ENCODE measurements at places on chromosomes 4 and X.

DNA sequence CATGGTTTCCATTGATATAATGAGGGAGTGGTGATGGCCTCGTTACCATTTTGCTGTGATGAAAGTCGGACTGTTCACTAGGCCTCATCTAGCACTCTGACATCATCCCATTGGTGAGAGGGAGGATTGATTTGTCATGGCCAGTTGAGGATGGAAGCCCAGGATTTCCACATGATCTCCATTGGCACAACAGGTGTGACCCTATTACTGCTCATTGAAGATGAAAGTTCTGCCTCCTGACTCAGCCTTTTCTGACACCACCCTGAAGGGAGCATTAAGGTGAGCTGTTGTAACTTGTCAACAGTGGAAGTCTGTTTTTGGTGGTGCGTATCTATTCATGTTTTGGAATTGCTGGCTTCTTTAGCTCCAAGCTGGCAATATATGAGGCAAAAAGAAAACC lies 144.2 kb downstream of the PABPC4L start:
- DNase-seq = no peak

- no peak for DNase-seq
Observed at GRCh38 chrX:10038585-10038984, 71.4 kb downstream of the CLDN34 start.

- no peak for DNase-seq
Observed at GRCh38 chr4:33218238-33218637, 2498.1 kb downstream of the PCDH7 start.

DNA sequence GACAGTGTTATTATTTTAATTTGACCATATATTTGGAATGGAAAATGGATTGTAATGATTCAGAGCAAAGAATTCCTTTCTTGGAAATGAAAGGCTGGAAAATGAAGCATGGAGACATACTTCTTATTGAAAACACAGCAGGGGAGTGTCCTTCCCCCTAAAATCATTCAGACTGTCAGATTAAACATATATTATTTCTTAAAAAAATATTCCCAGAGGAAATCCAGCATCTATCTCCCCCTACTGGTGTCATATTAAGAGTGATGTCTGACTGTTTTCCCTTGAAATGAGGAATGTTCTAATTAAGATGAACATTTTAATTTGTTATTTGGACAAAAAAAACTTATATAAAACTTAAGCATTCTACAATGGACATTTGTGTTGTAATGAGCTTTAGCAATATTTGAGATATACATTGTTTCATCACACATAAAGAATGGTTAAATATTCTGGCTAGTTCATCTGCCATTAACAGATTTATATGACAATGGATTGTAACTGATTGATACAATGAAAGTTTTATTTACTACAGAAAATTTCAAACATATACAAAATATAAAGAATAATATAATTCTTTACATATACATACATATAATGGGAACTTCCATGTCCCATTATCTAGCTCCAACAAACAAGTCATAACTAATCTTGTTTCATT lies 264.6 kb downstream of the SPRY1 start:
- no peak for DNase-seq

DNA sequence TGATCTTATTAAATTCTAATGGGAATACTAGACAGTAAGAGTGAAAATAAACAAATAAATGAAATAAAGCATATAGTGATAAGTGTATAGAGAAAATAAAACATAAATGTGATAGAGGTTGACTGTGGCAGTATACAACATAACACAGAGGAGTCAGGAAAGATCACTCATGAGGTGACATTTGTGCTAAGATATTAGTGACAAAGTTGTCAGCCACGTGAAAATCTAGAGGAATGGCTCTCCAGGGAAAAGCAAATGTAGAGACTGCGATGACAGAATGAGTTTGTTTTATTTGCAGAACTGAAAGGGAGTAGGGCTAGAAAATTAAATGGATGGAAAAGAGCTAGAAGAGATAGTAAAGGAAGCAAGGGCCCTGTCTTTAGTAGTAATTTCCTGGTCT lies 72.8 kb upstream of the GABRA2 start:
- no peak for DNase-seq

DNA sequence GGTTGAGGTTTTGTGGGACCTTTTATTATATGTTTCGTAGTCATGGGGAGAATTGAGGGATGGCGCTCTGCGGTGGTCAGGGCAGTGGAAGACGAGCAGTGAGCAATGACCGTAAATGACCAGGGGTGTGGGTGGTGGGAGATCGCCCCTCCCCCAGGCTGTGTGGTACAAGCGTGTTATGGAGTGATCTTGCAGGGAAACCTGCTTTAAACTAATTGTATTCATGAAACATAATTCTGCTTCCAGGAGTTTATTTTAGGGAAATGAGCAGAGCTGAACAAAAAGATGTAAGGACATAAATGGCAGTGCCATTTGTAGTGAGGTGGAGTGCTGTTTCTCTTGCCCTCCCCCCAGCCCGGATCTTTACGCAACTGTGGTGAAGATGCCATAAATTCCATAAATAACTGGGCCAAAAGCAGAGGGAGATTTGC lies 20.2 kb downstream of the GYG2 start:
- no peak for DNase-seq

GRCh38 chrX:149504226-149504914 lies 736 bp downstream of the IDS start:
- DNase-seq = no peak

- no peak for DNase-seq
Observed at GRCh38 chr4:133145758-133146573, 3.1 kb upstream of the PCDH10 start.

DNA sequence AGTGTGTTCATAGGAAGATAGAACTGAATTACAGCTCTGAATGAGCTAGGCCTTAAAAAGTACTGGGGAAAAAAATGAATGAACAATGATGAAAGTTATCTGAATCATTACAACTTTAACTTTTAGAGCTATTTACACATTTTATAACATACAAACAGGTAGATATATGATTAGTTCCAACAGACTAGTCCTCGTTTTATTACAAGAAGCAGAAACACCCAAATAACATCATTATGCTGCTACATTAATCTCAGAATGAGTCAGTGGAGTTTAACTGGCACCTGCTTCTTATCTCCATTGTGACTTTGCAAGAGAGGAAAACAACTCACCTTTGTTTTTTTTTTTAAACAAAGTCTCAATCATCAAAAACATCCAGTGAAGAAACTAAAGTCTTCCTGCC lies 15.2 kb downstream of the ATP8A1 start:
- DNase-seq = no peak

- no peak for DNase-seq
Observed at GRCh38 chr4:30191902-30192301, 528.3 kb upstream of the PCDH7 start.

DNA sequence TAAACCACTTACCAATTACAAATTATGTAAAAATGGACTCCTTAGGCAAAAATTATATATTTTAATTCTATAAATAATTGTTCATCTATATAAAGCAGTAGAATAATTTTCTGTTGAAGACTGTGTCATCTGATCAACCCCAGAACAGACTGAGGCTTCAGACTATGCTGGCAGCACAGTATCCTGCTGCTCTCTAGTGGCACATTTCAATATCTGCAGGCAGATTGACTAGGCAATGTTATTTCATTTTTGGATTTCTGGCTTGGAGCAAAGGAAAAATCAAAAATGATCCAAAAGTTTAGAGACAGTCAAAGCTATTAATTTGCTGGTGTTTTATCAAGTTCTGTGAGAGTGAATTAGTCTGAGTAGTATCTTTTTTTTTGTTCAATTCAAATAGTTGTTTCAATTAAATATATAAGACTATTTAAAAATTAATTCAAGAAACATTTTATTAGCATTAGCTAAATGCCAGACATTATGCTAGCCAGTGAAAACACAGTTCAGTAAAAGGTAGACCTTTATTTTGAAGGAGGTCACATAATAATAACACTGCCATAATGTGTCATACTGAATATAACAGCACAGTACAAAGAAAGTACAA lies 21.3 kb upstream of the SULT1E1 start:
- DNase-seq = no peak

GRCh38 chr4:115259642-115260041 lies 146.2 kb upstream of the NDST4 start:
- DNase-seq = no peak

- no peak for DNase-seq
Observed at GRCh38 chrX:72080150-72080549, 51.6 kb downstream of the RTL5 start.

- no peak for DNase-seq
Observed at GRCh38 chr4:108350332-108350731, 181.6 kb upstream of the LEF1 start.

DNA sequence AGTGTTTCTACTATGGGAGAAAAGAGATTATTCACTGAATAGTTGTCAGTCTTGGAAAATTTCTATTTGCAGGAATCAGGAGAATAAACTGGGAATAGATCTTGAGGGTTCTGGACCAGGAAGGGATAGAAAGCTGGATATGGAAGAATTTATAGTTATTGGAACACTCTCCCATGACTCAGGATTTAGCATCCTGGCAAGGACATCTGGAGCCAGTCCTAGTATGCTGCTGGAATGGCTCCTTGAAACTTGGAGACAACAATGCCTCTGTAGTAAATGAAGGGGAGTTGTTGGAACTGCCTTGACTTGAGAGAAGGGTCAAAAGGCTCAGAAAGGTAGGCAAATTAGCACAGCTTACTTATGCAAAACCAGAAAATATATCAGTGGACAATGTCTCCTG lies 23.5 kb upstream of the THOC2 start:
- no peak for DNase-seq

DNA sequence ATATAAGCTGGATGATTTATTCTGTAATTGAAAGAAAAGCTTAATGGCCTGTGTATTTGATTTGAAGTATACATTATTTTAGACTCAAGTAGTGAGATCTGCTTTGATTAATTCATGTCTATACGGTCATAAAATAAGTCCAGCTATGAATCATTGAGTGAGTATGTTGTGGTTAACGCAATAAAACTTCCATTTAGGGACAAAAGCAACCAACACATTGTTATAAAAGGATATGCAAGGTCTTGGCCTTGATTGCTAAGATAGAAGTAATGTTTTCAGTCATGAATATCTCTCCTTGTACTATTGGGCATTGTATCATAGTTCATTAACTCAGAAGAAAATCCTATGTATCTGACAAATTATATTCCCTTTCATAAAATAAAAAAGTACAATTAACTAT lies 162.1 kb downstream of the EPHA5 start:
- no peak for DNase-seq

GRCh38 chr4:156169861-156170260 lies 216.2 kb upstream of the CTSO start:
- no peak for DNase-seq

- no peak for DNase-seq
Observed at GRCh38 chrX:40273356-40274050, 175.7 kb upstream of the BCOR start.

DNA sequence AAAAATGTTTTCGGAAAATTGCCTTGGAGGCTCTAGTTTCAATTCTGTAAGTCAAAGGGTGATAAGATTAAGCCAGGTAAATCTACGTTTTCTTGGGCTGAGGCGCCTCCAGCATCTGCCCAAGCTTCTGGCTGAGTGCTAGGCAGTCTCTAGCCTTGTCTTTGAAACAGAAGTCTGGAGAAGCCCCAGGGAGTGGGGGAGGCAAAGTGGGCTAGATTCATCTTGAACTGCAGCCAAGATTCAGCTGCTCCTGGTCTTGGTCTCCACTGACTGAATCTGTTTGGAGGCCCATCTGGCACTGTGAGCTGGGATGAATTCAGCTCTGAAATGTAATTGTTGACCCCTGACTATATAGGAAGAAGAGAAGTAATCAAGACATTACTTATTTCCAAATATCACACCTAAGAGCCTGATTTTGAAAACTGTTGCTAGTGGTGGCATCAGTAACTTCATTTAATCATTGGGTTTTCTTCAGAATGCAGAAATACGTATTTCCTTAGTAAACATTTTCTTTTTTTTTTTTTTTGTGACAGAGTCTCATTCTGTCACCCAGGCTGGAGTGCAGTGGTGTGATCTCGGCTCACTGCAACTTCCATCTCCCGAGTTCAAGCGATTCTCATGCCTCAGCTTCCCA lies 187.3 kb upstream of the LEF1 start:
- DNase-seq = no peak

DNA sequence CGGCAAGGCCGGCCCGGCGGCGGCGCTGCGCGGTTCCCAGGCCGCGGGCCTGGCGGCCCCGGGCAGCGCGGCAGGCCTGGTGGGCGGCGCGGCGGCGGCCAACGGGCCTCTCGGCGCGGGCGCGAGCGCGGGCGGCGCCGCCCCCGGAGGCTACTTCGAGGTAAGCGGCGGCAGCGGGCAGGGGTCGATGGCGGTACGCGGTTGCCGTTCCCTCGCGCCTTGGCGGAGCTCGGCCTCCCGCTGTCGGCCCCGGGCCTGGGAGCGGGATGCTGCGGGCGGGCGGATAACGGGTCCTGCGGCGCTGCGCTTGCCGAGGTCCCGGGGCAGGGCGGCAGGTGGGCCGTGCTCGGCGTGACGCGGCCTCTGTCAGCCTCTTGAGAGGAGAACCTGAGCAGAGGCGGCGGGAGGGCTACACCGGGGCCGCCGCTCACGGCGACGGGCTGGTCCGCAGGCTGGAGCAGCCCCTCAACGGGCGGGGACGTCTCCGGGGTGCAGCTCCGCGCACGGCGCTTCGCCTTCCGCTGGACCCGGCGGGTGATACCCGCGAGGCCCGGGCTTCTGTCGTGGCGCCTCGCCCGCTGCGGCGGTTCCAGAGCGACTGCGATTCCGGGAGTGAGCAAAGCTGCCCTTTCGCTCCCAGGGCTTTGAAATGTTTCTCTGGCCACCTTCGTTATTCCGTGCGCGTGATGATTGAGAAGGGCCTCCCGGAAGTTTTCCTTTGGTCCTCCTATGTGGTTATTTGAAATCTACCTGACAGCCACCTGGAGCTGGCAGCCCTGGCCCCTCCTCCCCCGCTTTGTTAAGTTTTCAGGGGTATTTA lies 774 bp downstream of the FAM193A start:
- no peak for DNase-seq

GRCh38 chrX:110055616-110056015 lies 52.7 kb downstream of the TMEM164 start:
- DNase-seq = no peak

DNA sequence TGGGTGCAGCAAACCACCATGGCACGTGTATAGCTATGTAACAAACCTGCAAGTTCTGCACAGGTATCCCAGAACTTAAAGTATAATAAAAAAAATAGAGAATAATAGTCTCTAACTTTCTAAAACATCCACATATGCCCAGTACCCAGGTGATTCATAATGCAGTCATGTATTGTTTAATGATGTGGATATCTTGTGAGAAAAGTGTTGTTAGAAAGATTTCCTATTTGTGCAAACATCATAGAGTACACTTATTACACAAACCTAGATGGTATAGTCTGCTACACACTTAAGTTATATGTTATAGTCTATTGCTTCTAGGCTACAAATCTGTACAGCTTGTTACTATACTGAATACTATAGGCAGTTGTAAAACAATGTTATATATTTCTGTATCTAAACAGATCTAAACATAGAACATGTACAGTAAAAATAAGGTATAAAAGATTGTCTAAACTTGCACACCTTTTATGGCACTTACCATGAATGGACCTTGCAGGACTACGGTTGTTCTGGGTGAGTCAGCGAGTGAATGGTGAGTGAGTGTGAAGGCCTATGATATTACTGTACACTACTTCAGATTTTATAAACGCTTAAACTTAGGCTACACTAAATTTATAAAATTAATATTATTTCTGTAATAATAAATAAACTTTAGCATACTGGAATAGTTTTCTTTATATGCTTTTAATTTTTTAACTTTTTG lies 232.2 kb upstream of the SLIT2 start:
- DNase-seq = no peak
